ENCODE measurements at places on chromosomes 6 and 20. TPM values are rescaled to one million over a fixed set of nuclear protein-coding genes. Genes with fewer than 3 reads are reported as not detected.

The FRK gene
- total RNA-seq = 0.79 TPM

The GSTA2 gene
- not detected for total RNA-seq

The KHDC1 gene
- 2.0 TPM for total RNA-seq

The CLVS2 gene
- total RNA-seq = not detected

The TMC2 gene
- total RNA-seq = not detected

The LRFN2 gene
- not detected for total RNA-seq

The TREML2 gene
- total RNA-seq = not detected

The COL21A1 gene
- total RNA-seq = 28.5 TPM

The PRKN gene
- 4.2 TPM for total RNA-seq

The LAMA2 gene
- 109 TPM for total RNA-seq

The COL9A1 gene
- not detected for total RNA-seq

The TNFRSF6B gene
- total RNA-seq = 4.5 TPM

The MYB gene
- total RNA-seq = 0.53 TPM

The SNX21 gene
- total RNA-seq = 65.2 TPM

The BTN1A1 gene
- total RNA-seq = under 0.01 TPM

The OR12D3 gene
- total RNA-seq = not detected

The EPPIN gene
- not detected for total RNA-seq

The C4B gene
- 4.8 TPM for total RNA-seq

The MAS1 gene
- under 0.01 TPM for total RNA-seq

The BPIFB1 gene
- total RNA-seq = not detected

The DEFB124 gene
- total RNA-seq = not detected

The NKAPL gene
- 1.9 TPM for total RNA-seq

The KIF25 gene
- total RNA-seq = not detected

The RIPOR3 gene
- total RNA-seq = 0.13 TPM

The LY6G6D gene
- total RNA-seq = not detected

The TTK gene
- total RNA-seq = 11.7 TPM

The DUSP15 gene
- 2.5 TPM for total RNA-seq

The GSTA3 gene
- total RNA-seq = 0.19 TPM

The DDX43 gene
- 0.68 TPM for total RNA-seq

The RAE1 gene
- 25.2 TPM for total RNA-seq

The TSBP1 gene
- total RNA-seq = not detected

The TMEM74B gene
- not detected for total RNA-seq

The TBXT gene
- not detected for total RNA-seq

The GMPR gene
- total RNA-seq = 37.7 TPM

The RAB23 gene
- total RNA-seq = 32.0 TPM

The SYNCRIP gene
- total RNA-seq = 68.0 TPM

The NOX3 gene
- total RNA-seq = not detected

The TXNDC5 gene
- 548 TPM for total RNA-seq

The C20orf202 gene
- total RNA-seq = not detected

The CRISP2 gene
- total RNA-seq = not detected

The TCF19 gene
- 13.6 TPM for total RNA-seq

The HCRTR2 gene
- total RNA-seq = not detected
